ENCODE measurements at places on chromosomes 3 and 15.

DNA sequence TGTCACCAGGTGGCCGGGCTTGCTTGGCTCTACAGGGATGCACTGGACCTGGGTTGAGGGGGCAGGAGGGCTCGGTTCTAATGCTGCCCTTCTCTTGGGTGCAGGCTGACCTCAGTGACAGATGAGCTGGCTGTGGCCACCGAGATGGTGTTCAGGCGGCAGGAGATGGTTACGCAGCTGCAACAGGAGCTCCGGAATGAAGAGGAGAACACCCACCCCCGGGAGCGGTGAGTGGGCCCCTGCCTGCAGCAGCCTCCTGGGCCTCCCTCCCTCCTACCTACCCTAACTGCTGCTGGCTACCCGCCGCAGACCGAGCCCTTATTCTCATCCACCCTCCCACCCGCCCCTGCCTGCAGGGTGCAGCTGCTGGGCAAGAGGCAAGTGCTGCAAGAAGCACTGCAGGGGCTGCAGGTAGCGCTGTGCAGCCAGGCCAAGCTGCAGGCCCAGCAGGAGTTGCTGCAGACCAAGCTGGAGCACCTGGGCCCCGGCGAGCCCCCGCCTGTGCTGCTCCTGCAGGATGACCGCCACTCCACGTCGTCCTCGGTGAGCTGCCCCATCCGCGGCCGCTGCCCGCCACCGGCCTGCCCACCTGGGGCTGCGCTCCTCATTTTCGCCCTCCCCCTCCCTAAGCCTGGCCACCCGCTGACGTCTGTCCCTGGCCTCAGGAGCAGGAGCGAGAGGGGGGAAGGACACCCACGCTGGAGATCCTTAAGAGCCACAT, 5.6 kb downstream of the FES start:
- DNase-seq = no peak

GRCh38 chr3:186476044-186476468, 68.1 kb downstream of the CRYGS start:
- no peak for DNase-seq

DNA sequence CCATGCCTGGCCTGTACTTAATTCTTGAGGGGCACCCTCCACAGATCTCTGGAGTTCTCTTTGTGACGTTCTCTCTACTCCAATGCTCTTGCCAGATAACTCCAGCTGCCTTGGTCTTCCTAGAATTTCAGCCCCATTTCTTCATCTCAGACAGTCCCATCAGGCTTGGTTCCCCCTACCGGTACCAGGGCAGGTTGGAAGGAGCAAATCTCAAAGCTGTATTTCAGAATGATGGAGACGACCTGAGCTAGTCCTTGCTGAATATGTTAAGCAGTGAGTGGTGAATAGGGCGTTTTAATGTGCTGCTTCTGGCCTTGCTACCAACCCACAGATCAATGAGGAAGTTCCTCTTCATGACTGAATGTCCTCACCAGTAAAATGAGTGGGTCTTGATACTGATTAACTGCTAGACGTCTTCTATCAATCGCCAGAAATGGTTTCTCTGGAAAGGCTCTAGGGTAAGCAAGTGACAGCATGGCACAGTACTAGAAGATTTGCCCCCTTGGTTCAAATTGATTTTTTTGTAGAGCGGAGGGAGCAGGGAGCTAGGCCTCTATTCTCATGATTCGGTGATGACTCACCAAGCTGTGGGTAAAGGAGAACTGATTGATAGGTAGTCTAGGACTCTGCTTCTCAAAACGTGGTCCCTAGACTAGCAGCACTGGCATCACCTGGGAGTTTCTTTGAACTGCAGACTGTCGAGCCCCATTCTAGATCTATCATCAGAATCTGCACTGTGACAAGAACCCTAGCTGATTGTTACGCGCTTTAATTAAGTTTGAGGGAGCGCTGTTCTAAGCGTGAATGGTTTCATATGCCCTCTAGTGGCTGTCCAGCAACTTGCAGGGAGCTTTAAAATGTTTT, 67.8 kb downstream of the UBP1 start:
- no peak for DNase-seq

- DNase-seq = no peak
Observed at GRCh38 chr3:152185891-152186630, 82.7 kb upstream of the MBNL1 start.

DNA sequence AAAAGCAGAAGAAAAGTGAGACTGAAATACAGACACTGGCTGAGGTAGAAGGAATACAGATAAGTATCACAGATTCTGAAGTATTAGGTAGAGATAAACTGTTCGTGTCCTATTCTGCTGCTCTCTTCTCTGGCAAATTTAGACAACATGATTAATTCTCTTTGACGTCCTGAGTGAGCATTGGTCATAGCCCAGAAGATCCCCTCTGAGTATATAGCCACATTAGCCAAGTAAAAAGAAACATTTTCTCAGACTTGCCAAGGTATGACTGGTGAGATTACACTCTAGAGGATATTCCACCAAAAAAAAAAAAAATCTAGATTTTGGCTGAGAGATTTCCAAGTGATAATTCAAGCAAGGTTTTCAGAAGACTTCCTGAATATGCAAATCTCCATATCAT, 111.4 kb upstream of the ALCAM start:
- no peak for DNase-seq

DNA sequence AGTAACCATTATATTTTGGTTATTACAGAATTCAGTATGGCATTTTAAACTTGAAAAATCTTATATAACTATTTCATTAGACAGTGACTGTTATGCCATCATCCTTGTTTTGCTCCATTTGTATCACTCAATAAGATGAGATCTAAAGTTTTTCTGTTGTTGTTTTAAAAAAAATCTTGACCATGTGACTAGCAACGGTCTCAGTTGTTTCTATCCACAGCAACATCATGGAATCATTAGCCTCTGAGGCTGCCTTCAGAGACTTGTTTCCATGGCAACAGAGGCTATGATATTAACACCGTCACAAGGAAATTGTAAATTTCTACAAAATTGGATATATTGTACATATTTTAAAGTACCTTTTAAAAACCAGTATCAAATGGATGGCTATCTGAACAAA, 129.8 kb downstream of the DLG1 start:
- DNase-seq = no peak

- no peak for DNase-seq
Observed at GRCh38 chr15:32652178-32652577, 10.7 kb downstream of the SCG5 start.

GRCh38 chr3:99683465-99683864, 45.1 kb downstream of the COL8A1 start:
- DNase-seq = no peak

DNA sequence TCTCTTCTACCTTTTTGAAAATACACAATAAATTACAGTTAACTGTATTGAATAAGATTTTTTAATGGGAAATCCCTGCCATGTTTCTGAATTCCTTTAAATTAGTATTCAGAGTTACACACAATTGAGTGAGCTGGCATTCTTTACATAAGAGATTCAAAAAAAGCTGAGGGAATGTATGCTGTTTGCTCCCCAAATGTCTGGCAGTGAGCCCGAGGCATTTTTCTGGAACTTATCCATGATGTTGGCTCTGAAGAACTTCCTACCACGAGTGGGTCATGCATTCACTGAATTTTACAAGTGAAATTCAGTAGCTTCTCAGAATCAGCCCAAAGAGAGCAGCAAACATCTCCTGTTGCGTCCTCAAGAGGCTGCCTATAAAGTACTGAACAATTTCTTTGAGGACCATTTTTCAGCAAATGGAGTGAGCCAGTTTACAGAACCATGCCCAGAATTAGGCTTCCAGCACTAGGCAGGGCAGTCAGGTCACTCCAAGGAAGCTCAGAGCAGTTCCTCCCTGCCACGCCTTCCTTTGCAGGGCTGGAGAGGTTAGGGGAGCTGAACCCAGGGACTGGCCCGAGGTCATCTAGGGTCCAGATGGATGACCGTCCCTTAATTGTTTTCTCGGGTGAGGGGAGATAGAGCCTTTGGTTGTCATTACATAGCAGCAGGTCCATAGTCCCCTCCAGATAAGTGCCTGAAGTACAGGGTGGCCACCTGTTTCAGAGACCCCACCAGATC, 21.2 kb downstream of the GABRA5 start:
- no peak for DNase-seq

DNA sequence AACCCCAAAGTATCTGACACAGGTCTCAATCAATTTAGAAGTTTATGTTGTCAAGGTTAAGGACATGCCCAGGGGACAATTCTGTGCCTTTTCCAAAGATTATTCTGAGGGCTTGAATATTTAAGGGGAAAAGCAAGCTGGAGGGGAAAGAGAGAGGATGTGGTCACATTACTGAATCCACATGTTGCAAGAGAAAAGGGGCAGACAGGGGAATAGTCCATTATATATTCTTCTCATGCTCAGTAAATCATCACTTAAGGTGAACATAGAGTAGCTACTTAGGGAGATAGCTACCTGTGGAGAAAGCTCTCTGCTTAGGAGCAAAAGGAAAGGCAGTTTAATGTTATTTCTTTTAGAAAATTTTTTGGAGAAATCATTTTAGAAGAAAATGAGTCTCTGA, 751.6 kb downstream of the SI start:
- DNase-seq = no peak

- no peak for DNase-seq
Observed at GRCh38 chr3:138694287-138695007, 85.9 kb downstream of the FAIM start.

GRCh38 chr3:58214484-58215316, 3.9 kb upstream of the DNASE1L3 start:
- DNase-seq = no peak

GRCh38 chr3:193885832-193886231, 250.1 kb upstream of the HES1 start:
- no peak for DNase-seq
